ENCODE measurements at places on chromosomes 1 and 21.

DNA sequence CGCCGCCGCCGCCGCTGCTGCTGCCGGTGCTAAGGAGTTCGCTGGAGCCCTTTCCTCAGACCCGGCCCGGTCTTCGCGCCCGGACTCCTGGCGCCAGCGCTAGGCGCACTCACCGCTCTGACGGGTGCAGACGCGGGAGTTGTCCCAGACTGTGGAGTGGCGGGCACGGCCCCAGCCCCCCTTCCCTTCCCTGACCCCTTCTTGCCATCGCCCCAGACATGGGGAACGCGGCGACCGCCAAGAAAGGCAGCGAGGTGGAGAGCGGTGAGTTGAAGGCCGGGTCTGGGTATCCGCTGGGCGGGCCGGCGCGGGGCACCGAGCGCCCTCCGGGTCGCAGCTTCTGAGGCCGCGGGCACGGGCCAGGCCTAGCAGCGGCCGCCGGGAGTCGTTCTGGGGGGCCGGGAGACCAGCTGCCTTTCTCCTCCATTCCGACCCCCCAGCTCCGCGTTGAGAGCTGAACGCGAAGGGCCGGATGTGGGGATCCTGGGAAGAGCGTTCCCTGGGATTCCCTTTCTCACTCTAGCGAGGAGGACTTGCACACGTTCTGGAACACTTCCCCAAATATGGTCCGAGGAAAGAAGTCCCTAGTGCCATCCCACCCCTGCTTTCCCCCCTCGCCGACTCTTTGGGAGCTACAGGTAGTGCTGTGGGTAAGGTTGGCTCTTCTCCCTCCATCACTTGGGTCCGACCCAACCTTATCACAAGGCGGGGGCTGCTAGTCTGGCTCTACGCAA lies 65.8 kb upstream of the PRKACB start:
- H3K27ac ChIP-seq, result peak overlapping the region; percentile 72
- DNase-seq, result no peak
- peaks cover 16% of the 10 kb centered on the region for H3K4me1 ChIP-seq
- H3K27me3 ChIP-seq, result no peaks in the 10 kb centered on the region

DNA sequence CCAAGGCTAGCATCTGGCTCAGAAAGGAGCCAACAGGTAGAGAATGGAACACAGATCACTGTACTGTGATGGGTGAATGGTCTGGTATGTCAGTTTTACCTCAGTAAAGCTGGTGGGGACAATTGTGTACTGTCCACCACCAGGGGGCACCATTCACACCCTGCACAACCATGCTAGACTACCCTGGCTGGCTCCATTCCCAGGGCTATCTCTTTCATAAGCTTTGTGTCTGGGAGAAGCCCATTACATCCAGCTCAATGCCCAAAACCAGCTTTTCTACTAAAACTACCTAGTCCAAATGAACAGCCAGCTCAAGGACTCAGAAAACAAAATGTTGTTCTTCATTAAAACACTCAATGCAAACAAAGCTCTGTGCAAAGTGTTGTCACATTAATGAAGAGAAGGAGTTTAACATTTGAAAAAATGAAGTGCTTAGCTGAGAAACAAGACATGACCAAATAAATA lies 62.0 kb upstream of the RASAL2 start:
- no peaks in the 10 kb centered on the region for H3K4me1 ChIP-seq
- H3K4me3 ChIP-seq, result no peak overlapping the region
- no peaks in the 10 kb centered on the region for H3K27me3 ChIP-seq
- no peak overlapping the region for H3K27ac ChIP-seq
- H3K36me3 ChIP-seq, result no peaks in the 10 kb centered on the region
- peak; percentile 66 for DNase-seq

DNA sequence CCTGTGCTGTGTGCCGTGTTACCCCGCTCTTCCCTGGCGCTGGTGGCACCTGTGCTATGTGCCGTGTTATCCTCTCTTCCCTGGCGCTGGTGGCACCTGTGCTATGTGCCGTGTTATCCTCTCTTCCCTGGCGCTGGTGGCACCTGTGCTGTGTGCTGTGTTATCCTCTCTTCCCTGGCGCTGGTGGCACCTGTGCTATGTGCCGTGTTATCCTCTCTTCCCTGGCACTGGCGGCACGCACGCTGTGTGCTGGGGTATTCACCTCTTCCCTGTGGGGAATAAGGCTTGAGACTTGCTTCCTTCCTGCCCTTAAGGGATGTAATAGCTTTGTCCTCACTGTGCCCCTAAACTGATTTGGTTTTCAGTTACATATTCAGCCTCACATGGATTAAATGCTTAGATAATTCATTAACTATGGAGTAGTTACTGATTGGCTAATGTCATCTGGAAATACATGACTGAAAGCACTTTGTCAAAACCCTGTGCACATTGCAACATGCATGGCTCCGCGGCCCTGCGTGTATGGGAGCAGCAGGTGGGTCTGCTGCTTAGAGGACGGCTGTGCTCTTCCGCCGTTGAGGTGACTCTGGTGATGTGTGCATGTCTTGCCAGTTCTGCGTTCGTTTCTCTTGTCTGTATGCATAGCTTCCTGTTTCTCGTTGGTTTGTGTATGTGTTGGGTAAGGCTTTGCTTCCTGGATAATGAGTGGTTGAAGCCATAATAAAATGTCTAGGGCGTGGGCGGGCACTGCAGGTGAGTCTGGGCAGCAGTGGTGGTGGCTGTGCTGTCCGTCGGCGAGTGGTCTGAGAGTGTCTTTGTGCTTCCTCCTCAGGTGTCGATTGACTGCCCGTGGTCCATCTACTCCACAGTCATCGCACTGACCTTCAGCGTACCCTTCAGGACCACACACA lies 17.9 kb upstream of the PWP2 start:
- DNase-seq, result no peak
- peaks cover 23% of the 10 kb centered on the region for H3K36me3 ChIP-seq
- H3K4me1 ChIP-seq, result no peaks in the 10 kb centered on the region
- no peak overlapping the region for H3K4me3 ChIP-seq
- H3K27ac ChIP-seq, result no peak overlapping the region

DNA sequence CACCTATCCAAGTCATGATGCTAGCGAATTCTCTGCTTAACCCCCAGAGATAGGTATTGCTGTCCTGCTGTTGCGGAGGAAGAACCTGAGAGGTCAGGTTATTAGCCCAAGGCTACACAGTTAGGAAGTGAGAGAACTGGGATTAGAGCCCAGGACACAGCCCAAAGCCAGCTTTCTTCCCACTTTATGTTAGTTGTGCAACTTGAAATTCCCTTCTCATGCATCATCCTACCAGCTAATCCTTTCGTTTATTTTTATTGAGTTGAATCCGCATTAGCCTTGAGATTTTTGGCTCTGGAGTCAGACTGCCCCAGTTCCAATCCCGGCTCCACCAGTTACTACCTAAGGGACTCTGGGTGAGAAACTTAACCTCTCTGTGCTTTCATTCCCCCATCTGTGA lies 65.4 kb downstream of the PLEKHA6 start:
- H3K27me3 ChIP-seq, result no peaks in the 10 kb centered on the region
- no peak for DNase-seq
- H3K36me3 ChIP-seq, result no peaks in the 10 kb centered on the region
- H3K4me3 ChIP-seq, result no peak overlapping the region

- H3K27ac ChIP-seq, result no peak overlapping the region
- peaks cover 45% of the 10 kb centered on the region for H3K27me3 ChIP-seq
- DNase-seq, result no peak
- no peak overlapping the region for H3K4me3 ChIP-seq
- no peaks in the 10 kb centered on the region for H3K36me3 ChIP-seq
These were observed 147.1 kb upstream of the GRIK3 start for GRCh38 chr1:37181425-37181824.

DNA sequence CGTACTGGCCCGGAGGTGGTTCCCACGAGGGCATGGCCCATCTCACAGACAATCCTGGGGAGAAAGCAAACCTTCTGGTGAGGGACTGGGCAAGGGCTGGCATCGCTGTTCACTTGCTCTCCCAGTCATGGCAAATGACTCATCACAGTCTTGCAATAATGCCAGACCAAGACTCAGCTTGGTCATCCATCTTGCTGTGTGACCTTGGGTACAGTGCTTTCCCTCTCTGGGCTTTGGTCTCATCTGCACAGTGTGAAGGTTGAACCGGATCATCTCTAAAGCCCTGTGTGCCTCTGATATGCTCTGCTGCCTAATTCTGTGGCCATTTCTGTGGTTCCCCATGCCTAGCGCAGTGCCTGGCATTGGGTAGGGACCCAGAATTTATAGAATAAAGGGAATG lies 143.6 kb upstream of the CD34 start:
- H3K27me3 ChIP-seq, result peaks cover 44% of the 10 kb centered on the region
- no peak overlapping the region for H3K4me3 ChIP-seq
- H3K4me1 ChIP-seq, result no peaks in the 10 kb centered on the region

GRCh38 chr1:26019641-26020315 lies 1.8 kb upstream of the EXTL1 start:
- 0 out of 2 replicates have a peak, but pooled peaks cover 5% of the 10 kb centered on the region for H3K4me1 ChIP-seq
- no peak for DNase-seq
- H3K27ac ChIP-seq, result no peak overlapping the region
- H3K36me3 ChIP-seq, result no peaks in the 10 kb centered on the region

GRCh38 chr1:153573351-153573750 lies 7.7 kb upstream of the S100A2 start:
- peaks cover 28% of the 10 kb centered on the region for H3K4me1 ChIP-seq
- H3K36me3 ChIP-seq, result no peaks in the 10 kb centered on the region
- no peaks in the 10 kb centered on the region for H3K27me3 ChIP-seq
- H3K27ac ChIP-seq, result peak overlapping the region; percentile 57

GRCh38 chr1:69055194-69055593 lies 512.5 kb upstream of the LRRC7 start:
- 0 out of 2 replicates have a peak overlapping the region, but pooled peaks have one; percentile 21 for H3K27ac ChIP-seq
- peaks cover 4% of the 10 kb centered on the region for H3K27me3 ChIP-seq
- H3K4me1 ChIP-seq, result no peaks in the 10 kb centered on the region
- H3K36me3 ChIP-seq, result no peaks in the 10 kb centered on the region
- H3K4me3 ChIP-seq, result no peak overlapping the region

DNA sequence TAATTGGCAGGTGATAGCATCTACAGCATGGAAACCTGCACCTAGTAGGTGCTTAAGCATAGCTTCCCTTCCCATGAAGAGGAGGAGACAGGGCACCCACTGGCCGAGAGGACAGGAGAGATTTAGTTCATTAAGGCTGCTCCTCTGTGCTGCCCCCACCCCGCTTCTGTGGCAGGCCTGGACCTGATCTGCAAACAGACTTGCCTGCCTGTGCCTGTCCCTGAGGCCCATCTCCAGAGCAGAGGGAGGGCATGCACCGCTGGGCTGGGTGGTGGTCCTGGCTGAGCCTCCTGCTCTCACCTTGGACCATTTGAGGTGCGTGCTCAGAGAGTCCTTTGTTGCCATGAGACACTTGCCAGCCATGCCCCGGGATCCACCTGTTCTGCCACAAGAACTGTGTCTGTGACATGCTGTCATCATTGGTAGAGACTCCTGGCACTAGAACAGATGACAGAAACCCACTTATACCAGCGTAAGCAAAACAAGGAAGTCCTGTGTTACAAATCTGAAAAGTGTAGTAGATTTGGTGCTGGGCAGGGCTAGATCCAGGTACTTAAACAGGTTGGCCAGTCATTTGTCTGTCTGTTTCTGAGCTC lies 55.6 kb downstream of the PTPRF start:
- no peak overlapping the region for H3K4me3 ChIP-seq
- H3K4me1 ChIP-seq, result peaks cover 15% of the 10 kb centered on the region
- peaks cover 50% of the 10 kb centered on the region for H3K36me3 ChIP-seq
- no peaks in the 10 kb centered on the region for H3K27me3 ChIP-seq
- no peak for DNase-seq
- no peak overlapping the region for H3K27ac ChIP-seq

- no peaks in the 10 kb centered on the region for H3K27me3 ChIP-seq
- H3K27ac ChIP-seq, result no peak overlapping the region
- H3K4me3 ChIP-seq, result no peak overlapping the region
- DNase-seq, result no peak
These were observed 139.3 kb upstream of the ZNF644 start for GRCh38 chr1:91161166-91161565.

GRCh38 chr1:37958690-37959089 lies 11.8 kb upstream of the INPP5B start:
- no peaks in the 10 kb centered on the region for H3K27me3 ChIP-seq
- no peak overlapping the region for H3K4me3 ChIP-seq
- H3K27ac ChIP-seq, result no peak overlapping the region
- DNase-seq, result no peak

- no peak for DNase-seq
- no peak overlapping the region for H3K4me3 ChIP-seq
- peaks cover 17% of the 10 kb centered on the region for H3K27me3 ChIP-seq
- no peaks in the 10 kb centered on the region for H3K36me3 ChIP-seq
These were observed 11.0 kb downstream of the TNN start for GRCh38 chr1:175078629-175079028.

DNA sequence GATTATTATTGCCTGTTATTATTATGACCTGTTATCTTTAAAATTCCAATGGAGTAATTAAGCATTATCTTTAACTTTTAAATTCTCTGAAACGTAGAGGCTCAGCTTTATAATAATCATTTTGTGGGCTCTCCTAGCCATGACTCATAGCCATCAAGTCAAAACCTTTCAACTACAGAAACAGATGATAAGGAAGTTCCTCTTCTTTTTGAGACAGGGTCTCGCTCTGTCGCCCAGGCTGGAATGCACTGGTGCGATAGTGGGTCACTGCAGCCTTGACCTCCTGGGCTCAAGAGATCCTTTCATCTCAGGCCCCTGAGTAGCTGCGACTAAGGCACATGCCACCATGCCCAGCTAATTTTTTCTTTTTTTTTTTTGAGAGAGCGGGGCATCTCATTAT lies 43.5 kb downstream of the CHML start:
- H3K4me1 ChIP-seq, result no peaks in the 10 kb centered on the region
- no peaks in the 10 kb centered on the region for H3K36me3 ChIP-seq
- no peaks in the 10 kb centered on the region for H3K27me3 ChIP-seq
- no peak for DNase-seq
- H3K27ac ChIP-seq, result no peak overlapping the region

GRCh38 chr1:19476450-19477190 lies 8.7 kb downstream of the CAPZB start:
- H3K27me3 ChIP-seq, result no peaks in the 10 kb centered on the region
- H3K4me1 ChIP-seq, result no peaks in the 10 kb centered on the region
- H3K4me3 ChIP-seq, result no peak overlapping the region
- DNase-seq, result no peak
